Kidney capillary endothelial cell (primary cell): ENCODE measurements at places on chromosomes 11 and 22.

GRCh38 chr22:31917227-31917921 lies 27.0 kb upstream of the YWHAH start:
- no peak for DNase-seq

DNA sequence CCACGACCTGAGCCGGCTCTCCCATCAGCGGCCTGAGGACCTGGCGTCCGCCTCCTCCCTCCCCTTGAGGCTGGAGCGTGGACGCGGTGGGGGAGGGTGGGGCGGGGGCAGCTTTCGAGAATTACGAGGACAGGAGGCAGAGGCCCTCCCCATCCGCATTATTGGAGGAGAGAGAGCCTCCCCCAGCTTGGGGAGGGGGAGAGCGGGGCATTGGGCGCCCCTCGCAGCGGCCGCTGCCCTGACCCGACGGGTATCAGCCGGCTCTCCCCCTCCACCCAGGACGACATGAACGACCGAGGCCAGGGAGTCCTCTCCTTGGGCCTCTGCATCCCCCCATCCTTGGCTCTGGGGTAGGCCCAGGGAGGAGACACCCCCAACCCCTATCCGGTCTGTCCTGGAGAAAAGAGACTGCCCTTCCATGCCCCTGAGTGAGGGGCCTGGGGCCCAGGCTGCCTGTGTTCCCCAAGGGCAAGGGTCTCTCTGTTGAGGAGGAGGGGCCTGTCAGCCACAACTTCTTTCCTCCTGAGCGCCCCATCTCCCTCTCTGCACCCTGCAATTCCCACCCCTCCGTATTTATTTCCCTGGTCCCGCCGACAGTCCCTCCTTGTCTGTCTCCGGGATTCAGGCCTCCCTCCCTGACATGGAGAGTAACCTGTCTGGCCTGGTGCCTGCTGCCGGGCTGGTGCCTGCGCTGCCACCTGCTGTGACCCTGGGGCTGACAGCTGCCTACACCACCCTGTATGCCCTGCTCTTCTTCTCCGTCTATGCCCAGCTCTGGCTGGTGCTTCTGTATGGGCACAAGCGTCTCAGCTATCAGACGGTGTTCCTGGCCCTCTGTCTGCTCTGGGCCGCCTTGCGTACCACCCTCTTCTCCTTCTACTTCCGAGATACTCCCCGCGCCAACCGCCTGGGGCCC lies 495 bp downstream of the GPR137 start:
- DNase-seq = no peak

- no peak for DNase-seq
Observed at GRCh38 chr11:101082813-101083212, 46.8 kb downstream of the PGR start.

DNA sequence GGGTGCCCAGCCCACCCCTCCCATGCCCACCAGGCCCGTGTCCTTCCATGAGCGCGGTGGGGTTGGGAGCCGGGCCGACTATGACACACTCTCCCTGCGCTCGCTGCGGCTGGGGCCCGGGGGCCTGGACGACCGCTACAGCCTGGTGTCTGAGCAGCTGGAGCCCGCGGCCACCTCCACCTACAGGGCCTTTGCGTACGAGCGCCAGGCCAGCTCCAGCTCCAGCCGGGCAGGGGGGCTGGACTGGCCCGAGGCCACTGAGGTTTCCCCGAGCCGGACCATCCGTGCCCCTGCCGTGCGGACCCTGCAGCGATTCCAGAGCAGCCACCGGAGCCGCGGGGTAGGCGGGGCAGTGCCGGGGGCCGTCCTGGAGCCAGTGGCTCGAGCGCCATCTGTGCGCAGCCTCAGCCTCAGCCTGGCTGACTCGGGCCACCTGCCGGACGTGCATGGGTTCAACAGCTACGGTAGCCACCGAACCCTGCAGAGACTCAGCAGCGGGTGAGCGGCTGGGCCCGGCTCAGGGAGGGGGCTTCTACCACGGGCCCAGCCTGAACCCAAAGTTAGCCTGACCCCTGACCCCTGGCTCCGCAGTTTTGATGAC lies 3.0 kb downstream of the PKP3 start:
- DNase-seq = no peak

GRCh38 chr11:74671520-74672196 lies 59.6 kb downstream of the CHRDL2 start:
- no peak for DNase-seq

- DNase-seq = no peak
Observed at GRCh38 chr11:125102510-125102909, 8.9 kb downstream of the TMEM218 start.

- DNase-seq = no peak
Observed at GRCh38 chr11:62588966-62589637, 2.2 kb downstream of the TUT1 start.

GRCh38 chr11:298406-299065 lies 790 bp downstream of the IFITM5 start:
- no peak for DNase-seq

- no peak for DNase-seq
Observed at GRCh38 chr22:41608386-41608785, 12.5 kb downstream of the DESI1 start.

- DNase-seq = no peak
Observed at GRCh38 chr11:21653951-21654421, 538.9 kb upstream of the ANO5 start.

DNA sequence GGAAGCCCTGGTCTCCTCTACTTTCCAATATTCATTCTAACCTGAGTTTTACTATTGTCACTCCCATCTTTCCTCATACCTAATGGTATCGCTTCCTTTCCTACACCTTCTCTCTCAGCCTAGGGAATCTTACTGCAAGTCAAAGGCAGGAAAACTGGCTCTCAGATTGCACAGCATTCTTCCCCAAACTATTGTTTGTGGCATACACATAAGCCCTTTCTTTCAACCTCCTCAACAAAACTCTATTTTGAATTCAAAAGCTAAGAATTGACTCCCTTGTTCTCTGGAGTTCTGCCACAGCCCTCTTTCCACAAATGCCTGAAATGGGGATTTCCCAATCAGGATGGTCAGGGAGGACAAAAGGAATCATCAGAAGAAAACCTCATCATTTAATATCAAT lies 181.5 kb downstream of the FAM76B start:
- no peak for DNase-seq

DNA sequence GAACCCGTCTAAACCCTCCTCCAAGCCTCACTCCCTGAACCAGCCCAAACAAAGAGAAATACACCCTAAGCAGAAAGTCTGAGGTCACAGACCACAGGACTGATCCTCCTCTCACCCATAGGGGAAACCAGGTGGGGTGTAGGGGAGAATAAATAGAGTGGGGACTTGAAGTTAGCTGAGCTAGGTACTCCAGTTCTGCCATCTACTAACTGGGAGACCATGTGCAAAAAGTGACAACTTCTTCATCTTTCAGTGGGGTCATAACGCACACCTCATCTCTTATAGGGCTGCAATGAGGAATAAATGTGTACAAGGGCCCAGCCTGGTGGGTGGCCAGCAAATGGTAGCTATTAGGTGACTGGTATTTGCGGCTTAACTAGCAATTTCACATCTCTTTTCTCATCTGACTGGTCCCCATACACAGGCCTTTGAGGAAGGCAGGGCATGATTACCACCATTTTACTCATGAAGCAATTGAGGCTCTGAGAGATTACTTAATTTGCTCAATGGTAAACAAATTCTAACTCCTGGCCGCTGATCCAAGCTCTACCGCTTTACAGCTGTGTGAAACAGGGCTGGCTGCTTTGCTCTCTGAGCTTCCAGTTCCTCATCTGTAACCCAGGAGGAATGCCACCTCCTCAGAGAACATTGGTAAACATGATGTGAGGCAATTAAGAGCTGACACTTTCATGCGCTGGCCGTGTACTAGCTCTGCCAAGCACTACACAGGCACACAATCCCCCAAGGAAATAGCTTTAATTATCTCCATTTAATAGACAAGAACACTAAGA lies 16.6 kb downstream of the TBC1D10A start:
- DNase-seq = no peak

DNA sequence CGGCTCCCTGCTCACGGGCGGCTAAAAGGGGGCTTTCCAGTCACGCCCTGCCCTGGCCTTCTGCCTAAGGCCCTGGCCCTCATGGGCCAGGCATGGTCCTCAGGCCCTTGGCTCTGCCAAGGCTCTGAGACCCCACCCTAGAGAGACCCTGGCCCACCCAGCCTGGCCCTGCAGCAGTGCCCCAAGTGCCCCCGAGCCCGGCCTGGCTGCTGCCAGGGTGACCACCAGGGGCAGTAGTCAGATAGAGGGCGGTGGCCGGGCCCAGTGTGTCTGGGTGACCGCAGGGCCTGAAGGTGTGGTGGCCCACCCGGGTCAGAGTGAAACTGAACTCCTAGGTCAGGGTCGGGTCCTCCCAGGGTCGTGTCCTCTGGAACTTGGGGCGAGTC lies 29.4 kb upstream of the CCDC188 start:
- no peak for DNase-seq

DNA sequence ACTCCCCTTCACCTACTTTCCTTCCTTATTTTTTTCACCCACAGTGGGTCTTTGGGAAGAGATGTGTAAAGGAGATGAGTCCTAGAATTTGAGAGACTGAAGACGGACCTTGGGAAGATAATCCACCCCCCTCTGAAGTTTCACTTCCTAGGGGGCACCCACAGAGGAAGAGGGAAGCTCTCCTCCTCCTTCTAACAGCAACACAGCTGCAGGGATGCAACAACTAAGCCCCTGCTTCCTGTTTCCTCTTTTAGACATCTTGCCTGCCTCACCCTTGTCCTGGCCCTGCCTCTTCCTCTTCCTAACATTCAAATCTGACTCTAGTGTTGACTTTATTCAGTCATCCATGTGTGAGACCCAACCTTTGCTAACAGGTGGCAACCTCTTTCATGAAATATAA lies 424.6 kb downstream of the BUD13 start:
- DNase-seq = no peak

- DNase-seq = no peak
Observed at GRCh38 chr11:9280655-9281301, 15.6 kb upstream of the DENND5A start.

DNA sequence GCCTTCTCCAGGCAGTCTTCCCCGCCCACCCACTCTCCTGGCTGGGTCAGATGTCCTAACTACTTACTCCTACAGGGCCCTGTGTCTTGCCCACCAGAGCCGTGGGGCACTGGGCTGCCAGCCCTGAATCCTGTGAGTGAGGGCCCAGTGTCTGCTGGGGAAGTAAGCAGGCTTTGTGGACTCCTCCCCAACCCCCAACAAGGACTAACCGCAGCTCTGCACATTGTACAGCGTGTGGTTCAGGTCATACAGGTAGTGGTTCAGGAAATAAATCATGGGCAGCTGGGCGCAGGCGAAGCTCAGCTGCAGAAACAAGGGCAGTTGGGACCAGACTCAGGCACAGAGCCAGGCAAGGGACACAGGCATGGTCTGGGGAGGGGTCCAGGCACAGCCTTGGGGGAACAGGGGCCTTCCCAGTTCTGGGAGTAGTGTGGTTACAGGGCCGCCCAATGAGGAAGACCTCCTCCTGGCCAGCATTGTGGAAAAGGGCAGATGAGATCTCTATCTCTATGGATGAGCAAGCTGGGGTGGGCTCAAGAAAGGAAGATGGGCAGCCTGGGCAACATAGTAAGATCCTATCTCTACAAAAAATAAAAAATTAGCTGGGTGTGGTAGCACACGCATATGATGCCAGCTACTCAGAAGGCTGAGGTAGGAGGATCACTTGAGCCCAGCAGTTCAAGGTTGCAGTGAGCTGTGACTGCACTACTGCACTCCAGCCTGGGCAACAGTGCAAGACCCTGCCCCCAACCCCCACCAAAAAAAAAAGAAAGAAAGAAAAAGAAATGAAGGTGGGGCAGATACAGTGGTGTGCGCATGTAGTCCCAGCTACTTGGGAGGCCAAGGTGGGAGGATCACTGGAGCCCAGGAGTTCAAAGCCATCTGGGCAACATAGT lies 5.5 kb downstream of the UNC93B1 start:
- no peak for DNase-seq

DNA sequence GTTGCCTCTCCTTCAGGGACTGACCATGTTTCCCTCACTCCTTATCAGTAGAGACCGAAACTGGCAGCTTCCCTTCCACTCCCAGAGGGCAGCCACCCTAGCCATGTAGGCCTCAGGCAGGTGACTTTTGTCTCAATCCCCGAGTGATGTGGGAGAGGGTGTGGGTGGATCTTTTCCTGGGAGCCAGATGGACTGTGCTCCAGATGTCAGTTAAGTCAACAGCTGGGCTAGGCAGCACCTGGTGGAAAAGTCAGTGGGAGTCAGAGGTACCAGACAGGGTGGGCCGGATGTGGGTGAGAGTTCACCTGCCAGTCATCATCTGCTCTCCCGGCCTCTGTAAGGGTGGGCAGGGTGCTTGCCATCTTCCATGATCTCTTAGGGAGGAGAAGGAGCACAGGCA lies 1.9 kb downstream of the BANF1 start:
- DNase-seq = no peak

DNA sequence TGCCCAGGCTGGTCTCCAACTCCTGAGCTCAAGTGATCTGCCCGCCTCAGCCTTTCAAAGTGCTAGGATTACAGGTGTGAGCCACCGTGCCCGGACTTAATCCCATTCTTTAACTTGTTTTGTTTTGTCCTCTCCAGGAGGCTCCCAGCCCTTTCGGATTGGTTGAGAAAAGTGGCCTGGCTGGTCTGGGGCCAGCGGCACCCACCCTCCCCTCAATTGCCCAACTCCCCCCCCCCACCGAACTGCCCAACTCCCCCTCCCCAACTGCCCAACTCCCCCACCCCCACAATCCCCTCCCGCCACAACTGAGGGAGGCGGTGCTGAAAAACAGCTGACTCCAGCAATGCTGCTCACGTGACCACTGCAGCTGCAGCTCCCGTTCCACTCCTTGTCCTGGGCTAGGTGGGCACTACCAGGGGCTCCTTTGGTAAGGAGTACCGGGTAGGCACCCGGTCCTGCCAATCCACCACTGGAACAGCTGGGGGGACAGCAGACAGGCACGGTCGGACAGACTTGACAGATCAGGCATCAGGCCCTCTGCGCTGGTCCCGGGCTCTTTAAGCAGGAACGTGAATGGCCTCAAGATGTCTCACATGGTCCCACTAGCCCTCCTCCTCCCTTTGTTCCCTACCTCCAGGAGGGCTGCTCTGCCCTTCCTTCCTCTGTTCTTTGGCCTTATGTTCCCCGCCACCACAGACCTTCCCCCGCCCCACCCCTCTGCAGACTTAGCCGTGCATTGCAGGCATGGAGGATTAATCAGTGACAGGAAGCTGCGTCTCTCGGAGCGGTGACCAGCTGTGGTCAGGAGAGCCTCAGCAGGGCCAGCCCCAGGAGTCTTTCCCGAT lies at the start of gene TCN2:
TCN2 (plus strand) TSS at position 720 of the 845 bp plus-strand sequence. CDS start 158 bp downstream, outside the sequence.
- peak; percentile 59 for DNase-seq

DNA sequence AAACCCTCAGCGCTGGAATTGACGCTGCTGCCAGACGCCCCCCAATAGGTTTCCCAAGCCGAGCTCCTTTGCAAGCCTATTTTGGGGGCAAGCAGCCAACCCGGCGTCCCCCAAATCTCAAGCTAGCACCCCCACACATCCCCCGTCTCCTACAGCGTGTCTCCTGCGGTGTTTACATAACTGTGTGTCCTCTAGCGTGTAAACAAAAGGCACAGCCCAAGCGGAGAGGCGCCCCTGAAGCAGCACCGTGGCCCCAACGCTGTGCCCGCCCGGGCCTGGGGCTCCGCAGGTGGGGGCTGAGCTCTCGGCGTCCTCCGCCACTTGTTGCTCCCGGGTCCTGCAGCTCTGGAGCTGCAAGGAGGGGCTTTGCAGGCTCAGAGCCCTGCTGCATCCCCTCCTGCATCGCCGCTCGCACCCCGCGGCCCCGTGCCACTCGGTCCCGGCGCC lies 1.6 kb downstream of the CADM1 start:
- no peak for DNase-seq
